GF-D8 (cell line): ENCODE measurements at places on chromosomes 6 and 20.

- no peak for DNase-seq
Measured at GRCh38 chr20:53872561-53873229, 197.7 kb downstream of the BCAS1 start.

DNA sequence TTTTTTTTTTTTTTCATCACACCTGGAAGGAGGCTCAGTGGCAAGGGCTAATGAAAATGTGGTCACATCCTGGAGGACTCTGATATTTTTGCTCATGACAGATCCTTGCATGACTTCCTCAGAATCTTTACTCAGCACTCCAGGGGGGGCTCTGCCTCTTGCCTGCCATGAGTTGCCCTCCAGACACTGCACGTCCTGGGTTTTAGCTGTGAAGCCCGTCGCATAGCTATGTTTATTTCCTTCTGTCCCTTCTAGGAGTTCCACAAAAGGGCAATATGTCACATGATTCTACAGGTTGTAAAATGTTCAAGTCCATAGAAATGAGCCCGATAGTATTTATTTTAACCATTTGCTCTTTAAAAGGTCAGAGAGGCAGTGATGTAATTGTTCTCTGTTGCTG lies 18.2 kb downstream of the MAS1 start:
- DNase-seq, result no peak

GRCh38 chr20:62707276-62707920 lies 1.2 kb upstream of the NTSR1 start:
- DNase-seq, result no peak

DNA sequence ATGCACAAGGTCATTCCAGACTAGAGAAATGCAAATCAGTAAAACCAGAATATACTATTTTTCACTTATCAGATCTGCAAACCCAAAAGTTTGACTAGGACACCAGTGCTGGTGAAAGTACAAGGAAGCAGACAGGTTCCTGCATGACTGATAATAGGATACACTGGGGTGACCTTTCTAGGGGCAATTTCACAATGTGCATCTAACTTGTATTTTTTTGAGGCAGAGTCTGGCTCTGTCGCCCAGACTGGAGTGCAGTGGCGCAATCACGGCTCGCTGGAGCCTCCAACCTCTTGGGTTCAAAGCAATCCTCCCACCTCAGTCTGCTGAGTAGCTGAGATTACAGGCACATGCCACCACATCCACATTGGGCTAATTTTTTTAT lies 11.4 kb downstream of the COMMD7 start:
- peak; percentile 52 for DNase-seq

GRCh38 chr20:63534831-63535651 lies 2.1 kb downstream of the PTK6 start:
- no peak for DNase-seq

DNA sequence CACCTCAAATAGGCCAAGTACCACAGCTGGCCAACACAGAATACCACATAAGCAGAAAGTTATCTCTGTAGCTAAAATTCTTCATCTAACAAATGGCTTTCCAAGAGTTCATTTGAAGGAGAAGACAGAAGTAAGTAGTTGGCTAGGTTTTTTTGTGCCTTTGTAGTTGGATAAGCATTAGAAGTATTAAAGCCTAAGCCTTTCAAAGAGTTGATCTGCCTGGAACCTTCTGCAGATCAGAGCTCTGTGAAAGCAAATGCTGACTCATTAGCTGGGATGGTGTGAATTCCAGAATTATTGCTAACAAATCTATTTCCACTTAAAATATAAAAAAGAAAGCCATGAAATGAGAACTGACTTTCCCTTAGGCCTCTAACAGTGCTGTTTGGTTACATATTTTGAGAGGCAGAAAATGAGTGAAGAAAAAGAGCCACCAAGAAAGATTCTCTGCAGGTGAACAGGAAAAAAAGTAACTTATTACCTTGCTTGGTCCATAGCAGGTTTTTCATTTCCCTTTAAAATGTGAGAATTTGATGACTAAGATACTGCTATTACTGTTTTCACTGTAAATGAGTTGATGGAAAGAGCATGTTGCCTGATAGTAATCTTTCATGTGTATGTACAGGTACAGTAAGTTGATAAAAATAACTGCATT lies 763.2 kb upstream of the FLRT3 start:
- DNase-seq, result no peak

DNA sequence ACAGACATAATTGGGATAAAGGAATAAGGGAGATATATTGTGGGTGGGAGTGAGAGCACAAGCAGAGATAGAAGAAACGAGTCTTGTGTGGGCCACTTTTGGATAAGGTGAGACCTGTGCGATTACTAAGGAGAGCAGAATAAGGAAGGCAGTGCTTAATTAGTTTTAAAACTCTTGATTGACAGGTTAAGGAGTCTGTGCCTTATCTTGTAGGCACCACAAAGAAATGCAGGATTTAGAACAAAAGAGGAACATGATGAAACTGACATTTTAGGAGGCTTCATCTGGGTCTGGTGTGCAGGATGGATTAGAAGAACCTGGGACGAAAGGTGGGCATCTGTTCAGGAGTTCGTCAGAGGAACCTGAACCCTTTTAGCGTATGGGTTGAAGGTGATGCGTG lies 70.2 kb upstream of the KIF25 start:
- DNase-seq, result no peak

DNA sequence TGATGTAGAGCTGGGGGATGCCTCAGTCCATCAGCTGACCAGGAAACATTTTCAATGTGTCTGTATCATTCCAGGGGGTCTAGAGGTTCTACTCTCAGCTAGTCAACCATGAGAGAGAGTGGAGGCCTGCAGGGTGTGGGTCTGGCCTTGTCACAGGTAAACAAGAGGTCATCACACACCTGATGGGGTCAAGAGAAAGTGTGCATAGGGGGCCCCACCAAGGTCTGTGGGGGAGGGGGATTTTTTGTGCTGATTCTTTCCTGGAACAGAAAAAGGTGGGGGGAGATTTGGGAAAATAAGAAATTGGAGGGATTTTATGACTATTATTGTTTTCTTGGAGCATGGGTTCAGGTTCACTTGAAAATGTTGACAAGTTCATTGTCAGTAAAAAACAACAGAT lies 8.9 kb upstream of the UNC93A start:
- DNase-seq, result no peak

GRCh38 chr6:31225735-31226134 lies 46.2 kb downstream of the HLA-C start:
- no peak for DNase-seq

DNA sequence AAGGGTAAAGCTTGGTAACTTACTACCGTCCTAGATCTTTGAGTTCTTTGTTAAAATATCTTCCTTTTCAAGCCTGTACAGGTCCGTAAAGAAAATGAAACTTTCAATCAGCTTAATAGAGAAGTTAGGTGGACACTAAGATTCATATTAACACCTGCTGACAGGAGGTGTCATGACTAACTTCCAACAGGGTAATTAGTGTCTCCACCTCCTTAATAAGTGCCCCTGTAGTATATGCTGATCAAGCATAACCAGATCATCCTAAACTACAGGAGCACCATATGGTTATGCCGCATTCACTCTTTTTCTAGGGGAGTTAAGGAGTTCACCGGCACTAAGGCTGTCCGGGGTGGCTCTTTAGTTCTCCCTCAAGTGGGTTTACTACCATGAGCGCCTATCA lies 23.9 kb upstream of the RALGAPA2 start:
- DNase-seq, result no peak

- DNase-seq, result no peak
Measured at GRCh38 chr6:142927271-142927580, 17.8 kb downstream of the HIVEP2 start.

DNA sequence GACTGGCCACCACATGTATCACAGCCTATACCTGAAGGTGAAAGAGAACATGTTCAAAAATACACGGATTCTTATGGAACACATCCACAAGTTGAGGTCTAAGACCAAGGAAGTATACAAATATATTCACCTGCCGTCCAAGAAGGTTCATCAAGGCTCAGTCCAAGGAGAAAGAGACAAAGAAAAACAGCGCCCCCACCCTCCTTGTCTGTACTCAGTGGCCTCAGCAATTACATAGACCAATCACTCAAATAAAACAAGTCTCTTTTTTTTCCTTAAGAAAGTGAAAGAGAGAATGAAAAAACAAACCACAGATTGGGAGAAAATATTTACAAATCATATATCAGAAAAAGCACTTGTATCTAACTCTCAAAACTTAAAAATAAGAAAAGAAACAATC lies 19.5 kb downstream of the CPXM1 start:
- DNase-seq, result no peak

DNA sequence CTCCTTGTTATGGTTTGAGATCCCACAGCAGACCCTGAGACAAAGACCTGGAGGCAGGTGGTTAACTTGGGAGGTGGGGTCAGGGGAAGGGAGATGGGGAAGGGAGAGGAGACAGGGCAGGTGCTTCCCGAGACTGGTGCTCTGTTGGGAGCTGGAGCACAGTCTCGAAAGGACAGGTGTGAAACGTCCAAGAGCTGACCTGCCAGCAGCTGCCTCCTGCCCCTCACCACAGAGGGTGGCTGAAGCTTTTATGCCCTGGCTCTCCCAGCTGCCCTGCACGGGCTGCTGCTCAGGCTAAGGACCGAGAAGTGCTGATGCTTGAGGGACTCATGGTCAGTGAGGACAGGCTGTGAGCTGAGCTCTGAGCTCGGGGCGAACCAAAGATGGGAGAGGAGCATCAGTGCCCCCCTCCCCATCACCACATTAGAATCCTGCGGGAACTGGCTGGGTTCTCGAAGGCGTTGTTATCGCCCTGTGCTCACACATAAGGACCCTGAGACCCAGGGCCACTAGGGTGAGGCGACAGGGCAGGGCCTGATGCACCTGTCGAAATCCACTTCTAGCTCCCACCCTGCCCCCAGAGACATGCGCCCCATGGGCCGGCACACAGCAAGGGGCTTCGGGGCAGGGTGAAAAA lies 25.3 kb upstream of the CD93 start:
- DNase-seq, result no peak

DNA sequence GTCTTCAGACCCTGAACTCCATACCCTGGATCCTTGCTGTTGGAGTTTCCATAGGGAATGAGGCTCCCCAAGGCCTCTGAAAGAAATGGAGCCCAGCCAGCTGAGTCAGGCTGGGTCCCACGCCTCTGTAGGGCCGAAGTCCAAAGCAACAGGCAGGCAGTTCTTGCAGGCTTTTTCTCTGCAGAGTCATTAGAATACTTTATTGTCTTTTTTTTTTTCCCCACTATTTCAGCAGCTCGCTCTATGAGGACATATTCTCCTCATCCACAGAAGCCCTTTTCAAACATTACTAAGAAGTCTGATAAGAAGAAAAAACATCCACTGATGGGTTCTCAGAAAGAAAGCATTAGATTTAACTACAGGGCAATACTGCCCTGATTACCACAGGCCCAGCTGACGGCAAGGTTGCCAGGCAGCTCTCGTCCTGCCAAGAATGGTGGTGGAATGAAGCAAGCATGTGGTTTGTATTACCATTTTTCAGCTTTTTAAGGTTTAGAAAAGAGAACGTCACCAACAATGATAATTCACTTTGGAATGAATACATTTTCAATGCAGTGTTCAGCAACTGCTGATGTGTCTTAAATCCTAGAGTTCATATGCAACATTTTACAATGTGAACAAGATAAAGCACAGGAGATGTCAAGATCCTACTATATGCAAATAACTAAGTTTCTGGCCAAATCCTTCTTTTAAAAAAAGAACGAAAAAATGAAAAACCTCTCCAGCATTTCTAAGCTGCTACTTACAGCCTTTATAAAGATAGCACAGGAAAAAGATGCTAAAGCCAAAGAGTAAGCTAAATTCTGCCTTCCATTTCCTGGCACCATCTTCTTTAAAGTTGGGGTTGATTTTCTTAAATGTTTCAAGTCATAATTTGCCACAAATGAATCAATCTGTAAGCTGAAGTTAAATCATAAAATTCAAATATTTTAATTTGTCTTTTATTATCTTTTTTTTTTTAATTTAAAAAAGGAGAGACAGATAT lies 223.6 kb upstream of the CITED2 start:
- peak; percentile 76 for DNase-seq

GRCh38 chr6:32703347-32703746 lies 36.9 kb upstream of the HLA-DQB1 start:
- DNase-seq, result no peak

GRCh38 chr6:86859513-86859912 lies 77.8 kb upstream of the HTR1E start:
- DNase-seq, result no peak

DNA sequence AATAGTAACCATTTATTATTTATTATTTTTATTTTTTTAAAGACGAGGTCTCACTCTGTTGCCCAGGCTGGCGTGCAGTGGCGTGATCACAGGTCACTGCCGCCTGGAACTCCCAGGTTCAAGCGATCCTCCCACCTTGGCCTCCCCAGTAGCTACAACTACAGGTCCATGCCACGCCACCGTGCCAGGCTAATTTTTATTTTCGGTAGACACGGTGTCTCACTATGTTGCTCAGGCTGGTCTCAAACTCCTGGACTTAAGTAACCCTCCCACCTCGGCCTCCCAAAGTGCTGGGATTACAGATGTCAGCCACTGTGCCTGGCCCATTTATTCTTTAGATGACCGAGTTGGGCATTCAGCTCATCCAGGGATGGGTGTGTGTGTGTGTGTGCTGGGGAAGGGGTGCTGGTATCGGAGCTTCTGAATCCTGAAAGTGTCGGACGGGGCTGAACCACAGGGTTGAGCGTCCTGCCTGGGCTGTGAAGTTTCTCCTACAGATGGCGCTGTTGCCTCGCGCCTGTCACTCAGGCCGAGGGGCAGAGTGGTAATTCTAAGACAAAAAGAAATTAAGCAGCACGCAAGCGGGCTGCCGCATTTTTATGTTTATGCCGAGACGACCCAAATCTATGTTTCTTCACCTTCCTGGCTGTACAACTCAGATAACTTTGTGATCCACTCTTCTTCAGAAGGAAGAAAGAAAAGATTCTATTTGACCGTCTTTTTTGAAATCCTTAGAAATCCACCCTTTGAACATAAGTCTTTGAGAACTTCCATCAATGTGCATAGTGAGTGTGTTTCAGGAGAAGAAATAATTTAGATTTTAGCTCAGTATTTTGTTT lies 252.8 kb downstream of the CDH26 start:
- DNase-seq, result peak; percentile 3

DNA sequence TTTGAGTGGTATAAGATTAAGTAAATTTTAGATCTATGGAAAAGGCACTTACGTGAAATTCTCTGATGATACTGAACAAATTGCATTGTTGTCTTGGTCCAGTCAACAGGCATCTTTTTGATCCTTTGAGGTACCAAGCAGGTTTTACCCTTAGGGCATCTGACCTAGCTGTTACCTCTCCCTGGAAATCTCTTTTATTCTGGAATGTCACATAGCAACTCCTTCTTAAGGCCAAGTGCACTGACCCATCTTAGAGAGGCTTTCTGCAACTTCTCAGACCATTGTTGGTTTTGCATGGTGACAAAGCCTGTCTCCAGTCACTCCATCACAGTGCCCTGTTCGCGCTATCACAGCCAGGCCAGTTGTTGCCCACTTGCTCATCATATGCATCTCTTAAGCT lies 42.0 kb downstream of the TPD52L1 start:
- DNase-seq, result no peak
